ENCODE measurements at places on chromosomes 7 and 10. TPM values are rescaled to one million over a fixed set of nuclear protein-coding genes. Genes with fewer than 3 reads are reported as not detected.
A peak's percentile ranks its signal among the peaks of the same experiment; 100 is the strongest.

The GRID1 gene
- total RNA-seq = 15.8 TPM

DNA sequence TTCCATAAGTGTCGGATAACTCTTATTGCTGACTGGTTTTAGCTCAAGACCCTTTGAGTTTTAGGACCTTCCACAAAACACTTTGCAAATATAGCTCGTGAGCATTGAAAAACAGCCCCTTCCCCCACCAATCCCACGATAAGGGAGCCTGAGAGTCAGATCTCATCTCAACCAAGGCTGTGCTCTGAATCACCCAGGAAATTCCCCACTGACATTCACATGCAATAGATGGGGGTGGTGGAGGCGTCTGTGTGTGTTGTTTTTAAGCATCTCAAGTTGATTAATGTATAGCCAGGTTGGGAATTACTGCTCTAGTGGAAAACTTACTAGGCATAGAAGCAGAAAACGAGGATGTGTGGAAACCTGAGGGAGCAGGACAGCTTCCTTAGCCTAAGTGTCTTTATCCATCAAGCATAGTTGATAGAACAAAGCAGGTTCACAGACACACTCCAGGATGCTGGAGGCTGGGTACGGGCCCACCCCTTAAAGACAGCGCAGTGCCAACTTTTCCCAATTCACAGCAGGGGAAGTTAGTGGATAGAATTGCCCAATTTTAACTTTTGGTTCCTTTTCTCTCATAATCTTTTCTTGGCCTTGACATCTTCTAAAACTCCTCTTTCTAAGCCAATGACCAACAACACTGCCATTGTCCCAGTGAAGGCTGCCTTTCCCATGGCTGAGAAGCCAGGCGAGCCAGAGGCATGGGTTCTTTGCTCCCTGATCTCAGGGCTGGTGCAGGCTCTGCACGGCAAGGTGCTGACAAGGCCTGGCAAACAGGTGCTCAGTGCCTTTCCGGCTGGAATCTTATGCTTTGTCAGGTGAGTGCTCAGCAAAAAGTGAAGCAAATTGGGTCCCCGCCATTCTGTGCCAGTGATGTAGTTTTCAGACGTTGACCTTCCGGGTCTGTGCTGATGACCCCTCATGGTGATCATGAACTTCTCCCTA, 98.5 kb upstream of the INSIG1 start:
- no peak for DNase-seq

DNA sequence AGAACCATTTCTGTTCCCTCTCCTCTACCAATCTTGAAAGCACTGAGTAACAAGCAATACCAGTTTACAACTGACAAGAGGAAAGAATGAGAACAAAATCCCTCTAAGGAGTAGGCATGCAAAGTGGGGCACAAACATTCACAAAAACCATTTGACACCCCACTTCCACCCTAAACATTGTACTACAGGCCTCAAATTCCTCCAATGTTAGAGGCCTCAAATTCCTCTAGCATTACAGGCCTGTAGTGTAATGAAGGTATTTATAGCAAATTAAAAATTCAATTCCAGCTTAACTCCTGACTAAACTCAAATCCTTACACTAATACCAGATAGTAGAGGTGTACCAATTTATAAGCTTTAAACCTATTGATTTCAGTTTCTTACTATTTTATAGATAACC, 85.4 kb downstream of the SIRT1 start:
- no peak for DNase-seq

GRCh38 chr7:15470825-15471668, 90.8 kb downstream of the AGMO start:
- DNase-seq = no peak

DNA sequence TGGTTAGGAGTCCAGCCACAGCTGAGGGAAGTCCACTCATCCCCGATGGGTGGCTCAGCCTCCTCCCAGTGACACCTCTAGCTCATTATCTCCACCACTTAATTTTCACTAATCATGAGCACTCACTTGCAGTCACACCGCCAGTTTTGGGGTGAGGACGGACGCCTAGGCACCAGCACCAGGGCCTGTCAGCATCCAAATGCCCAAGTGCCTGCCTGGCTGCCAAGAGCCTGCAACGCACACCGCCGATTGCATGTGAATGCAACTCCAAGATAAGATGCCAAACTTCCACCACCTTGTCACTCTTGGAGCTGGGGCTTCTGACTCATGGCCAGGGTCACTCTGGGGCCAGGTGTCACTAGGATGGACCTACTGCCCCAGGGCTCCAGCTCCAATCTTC, 24.4 kb upstream of the SMARCD3 start:
- no peak for DNase-seq

- no peak for DNase-seq
Observed at GRCh38 chr10:87651801-87652200, 7.9 kb upstream of the PAPSS2 start.

The C10orf105 gene
- 1.00 TPM for total RNA-seq

- DNase-seq = no peak
Observed at GRCh38 chr7:157945401-157945800, 608.6 kb downstream of the DNAJB6 start.

GRCh38 chr7:66221442-66221841, 16.3 kb downstream of the TPST1 start:
- DNase-seq = no peak

DNA sequence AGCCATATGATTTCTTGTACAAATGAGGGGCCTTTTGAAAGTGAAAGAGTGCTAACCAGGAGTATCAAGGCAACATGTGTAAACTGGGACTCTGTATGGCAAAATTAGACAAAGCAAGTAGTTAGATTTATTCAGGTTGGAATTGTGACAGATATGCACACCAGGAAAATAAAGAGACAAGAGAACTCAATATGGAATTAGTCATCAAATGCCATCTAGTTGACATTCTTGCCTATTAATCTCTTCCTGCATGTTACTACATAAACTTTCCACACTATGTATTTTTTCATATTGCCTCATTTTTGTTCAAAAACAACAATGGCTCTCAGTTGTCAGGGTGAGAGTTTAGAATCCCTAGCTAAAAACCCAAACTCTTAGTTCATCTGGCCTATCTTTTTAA, 799.0 kb downstream of the NRG3 start:
- DNase-seq = no peak

DNA sequence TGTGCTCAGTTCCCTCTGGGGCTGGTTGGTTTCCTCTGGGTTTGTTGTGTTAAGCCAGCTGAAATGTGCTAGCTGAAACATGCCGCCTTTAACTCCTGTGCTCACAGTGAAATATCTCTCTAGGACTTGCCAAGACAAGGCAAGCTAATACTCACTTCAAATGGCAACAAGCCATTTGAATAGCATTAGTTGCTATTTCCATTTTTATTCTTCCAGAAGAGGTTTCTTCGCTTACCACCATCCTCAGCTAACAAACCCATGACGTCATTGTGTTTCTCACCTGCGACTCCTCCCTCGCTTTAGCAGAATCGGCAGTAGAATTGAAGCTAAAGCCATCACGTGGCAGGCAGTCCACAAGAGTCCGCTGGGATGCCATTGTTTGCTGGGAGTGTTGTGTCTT, 61.3 kb downstream of the ZNF22 start:
- DNase-seq = no peak

The IRF5 gene
- 2.5 TPM for total RNA-seq

DNA sequence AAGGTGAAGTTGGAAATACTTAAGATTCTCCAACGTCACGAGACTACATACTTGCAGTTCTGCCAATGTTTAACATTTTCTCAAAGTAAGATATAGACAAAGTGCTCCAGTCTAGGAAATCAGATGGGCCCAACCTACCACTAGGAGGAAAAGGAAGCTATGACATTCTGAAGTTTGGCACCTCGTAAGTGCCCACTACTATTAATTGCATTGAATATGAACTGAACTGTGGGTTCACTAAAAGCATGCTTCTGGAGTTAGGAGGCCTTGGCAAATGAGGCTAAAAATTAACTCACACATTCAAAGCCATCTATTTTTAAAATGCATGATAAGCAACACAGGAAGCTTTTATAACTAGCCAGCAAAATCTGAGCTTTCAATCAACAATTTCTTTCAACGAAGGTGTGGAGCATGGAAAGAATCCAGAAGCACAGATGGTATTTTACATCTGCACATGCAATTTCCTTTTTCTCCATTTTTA, 149.7 kb downstream of the LRRTM3 start:
- DNase-seq = peak; percentile 8

- no peak for DNase-seq
Observed at GRCh38 chr7:142362349-142362748, 104.5 kb upstream of the PRSS58 start.

The MSMB gene
- not detected for total RNA-seq

DNA sequence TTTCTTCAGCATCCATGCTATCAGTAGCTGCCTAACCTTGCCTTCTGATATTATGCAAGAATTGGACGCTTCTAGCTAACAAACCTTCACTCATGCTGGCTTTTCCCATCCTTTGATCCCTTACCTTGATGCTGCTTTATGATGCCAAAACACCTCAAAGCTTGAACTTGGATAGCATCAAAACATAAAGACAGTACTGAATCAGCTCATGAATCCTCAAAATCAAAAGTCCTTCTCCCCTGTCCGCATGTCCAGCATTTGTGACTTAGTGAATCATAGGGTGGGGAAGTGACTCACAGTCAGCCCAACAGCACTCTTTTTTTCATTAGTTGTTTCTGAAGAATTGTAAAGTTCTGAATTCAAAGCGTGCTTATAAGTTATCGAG, 89.5 kb upstream of the PIK3CG start:
- DNase-seq = no peak

The PRKCQ gene
- 0.91 TPM for total RNA-seq

DNA sequence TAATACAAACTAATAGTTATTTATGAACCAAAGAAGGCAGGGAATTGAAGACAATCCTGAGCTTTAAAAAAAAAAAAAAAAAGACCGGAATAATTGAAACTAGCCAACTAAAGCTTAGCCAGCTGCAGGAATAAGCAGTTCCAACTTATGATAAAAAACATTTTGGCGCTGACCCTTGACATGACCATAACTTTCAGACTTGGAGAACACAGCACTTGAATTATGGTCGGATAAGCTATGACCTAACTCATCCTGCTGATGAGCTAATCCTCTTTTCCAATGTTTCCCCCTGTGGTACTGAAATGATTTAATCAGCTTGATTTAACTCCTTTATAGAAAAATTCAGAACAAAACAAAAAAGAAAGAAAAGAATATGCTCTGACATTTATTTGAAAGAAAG, 181.8 kb downstream of the DGKB start:
- DNase-seq = no peak

DNA sequence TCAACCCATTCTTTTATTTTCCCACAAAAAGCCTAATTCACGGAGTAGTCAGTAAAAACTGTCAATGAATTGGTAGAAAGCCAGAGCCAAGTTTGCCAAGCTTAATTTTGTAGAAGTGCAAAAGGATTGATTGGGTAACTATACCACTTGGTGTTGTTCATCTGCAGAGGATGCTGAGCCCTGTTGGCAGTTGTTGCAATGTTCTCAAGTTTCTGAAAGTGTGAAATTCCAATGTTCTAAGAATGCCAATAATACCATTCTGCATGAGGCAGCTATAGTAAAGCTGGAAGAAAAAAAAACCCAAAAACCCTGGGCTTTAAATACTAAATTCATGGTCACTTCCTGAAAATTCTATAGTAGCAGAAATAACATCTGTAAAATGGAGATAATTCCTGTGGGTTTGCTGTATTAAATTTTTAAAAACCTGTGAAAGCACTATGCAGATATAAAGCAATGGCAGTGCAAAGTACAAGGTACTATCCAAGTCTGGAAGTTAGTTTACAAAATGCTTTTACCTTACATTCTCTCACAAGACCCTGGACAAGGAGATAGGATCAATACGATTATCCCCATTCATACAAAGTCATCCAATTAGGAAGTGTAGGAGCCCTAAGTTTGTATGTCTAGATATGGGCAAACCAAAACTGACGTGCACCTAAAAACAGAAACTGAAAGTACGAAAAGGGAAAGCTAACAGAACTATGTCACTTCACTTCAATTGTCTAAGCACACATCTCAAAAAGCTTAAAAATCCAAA, 6.0 kb upstream of the PON1 start:
- no peak for DNase-seq

The EMX2 gene
- total RNA-seq = 0.09 TPM

- DNase-seq = no peak
Observed at GRCh38 chr10:76176166-76176550, 744.7 kb downstream of the LRMDA start.

The GOLGA7B gene
- 10.2 TPM for total RNA-seq

The ACTL6B gene
- 58.7 TPM for total RNA-seq

The FAM25G gene
- not detected for total RNA-seq

- no peak for DNase-seq
Observed at GRCh38 chr10:94357193-94357592, 5.5 kb downstream of the NOC3L start.

The VAX1 gene
- not detected for total RNA-seq

- DNase-seq = no peak
Observed at GRCh38 chr10:117929327-117930067, 117.2 kb downstream of the RAB11FIP2 start.

GRCh38 chr10:239109-239508, 103.9 kb downstream of the ZMYND11 start:
- DNase-seq = no peak

The CYP26C1 gene
- 9.5 TPM for total RNA-seq

DNA sequence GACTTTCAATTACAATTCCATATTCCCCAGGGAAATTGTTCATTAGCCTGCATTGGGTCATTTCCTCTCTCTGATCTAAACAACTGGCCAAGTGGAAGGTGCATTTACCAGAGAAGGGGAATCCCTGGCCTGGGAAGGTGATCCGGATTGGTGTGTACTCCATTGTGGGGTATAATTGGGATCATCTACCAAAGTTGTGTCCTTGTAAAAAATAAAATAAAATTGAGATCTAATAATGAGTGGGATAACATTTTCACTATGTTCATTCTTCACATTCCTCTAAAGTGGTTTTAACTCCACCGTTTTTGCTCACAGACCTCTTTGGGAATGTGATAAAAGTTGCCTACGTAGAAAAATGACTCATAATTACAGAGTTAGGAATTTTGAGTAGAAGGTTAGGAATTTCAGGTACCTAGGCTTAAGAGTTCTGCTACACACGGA, 22.8 kb downstream of the ARL5B start:
- DNase-seq = no peak

GRCh38 chr10:48331436-48331835, 25.0 kb downstream of the MAPK8 start:
- no peak for DNase-seq

DNA sequence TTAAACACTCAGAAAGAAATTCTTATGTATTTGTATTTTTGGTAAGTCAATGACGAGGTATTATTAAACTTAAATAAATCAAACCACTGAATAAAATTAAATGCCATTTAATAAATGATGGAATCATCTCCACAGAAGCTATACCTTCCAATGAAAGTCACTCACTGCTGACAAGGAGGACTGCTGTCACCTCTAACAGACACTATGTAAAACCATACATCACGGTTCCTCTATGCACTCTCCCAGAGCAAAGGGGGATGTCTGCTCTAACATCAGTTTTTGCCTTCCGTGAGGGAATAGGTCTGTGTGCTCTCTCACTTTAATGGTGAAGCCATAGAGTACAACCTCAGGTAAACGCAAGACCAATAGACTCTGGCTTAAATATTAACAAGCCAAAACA, 99.7 kb upstream of the DDC start:
- no peak for DNase-seq

Data from cerebellum (tissue), 4 donors.